ENCODE measurements at places on chromosomes 7 and 10. TPM values are rescaled to one million over a fixed set of nuclear protein-coding genes. Genes with fewer than 3 reads are reported as not detected.

Gene NANOS1
- polyA plus RNA-seq = 2.8 TPM

Gene TDRD1
- not detected for polyA plus RNA-seq

Gene TET1
- polyA plus RNA-seq = 1.8 TPM

Gene PIK3AP1
- 3.4 TPM for polyA plus RNA-seq

Gene CDC14C
- polyA plus RNA-seq = not detected

Gene ZNF479
- not detected for polyA plus RNA-seq

Gene TMEM178B
- 24.3 TPM for polyA plus RNA-seq

Gene CPN1
- polyA plus RNA-seq = not detected

Gene CALCR
- polyA plus RNA-seq = not detected
